ENCODE measurements at places on chromosomes 2 and 18.

- DNase-seq, result no peak
Measured at GRCh38 chr18:49875155-49875554, 61.8 kb upstream of the ACAA2 start.

DNA sequence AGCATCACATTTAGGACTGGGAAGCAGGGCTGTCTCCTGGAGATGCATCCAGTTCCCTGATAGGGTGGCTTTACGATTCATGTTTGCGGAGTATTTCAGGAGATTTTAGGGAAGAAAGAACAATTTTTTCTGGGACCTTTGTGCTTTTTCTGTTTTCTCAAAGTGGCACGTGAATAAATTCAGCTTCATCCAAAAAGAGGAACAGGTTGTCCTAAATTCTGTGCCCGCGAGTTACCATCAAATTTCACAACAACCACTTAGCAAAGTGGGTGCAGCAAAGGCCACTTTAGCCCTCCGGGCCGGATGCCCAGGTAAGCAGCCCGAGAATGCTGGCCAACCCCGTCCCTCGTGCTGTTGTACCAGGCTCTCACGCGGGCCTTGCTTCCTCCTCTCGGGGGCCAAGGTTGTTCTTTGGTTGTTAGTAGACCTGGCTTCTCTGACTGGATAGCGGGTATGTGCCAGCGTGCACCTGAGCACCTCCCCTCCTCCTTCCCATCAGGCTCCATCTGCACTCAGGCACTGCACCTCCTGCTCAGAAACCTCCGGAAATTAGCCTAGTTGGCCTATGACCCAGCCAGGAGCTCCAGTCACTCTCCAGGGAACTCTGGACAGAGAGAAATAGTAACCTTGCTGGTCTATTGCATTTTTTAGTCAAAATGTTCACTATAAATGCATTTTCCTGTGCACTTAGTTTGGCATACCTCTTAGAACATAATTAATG is 83.0 kb downstream of the CMPK2 start:
- no peak for DNase-seq

GRCh38 chr2:187252063-187252462 is 196.0 kb downstream of the CALCRL start:
- DNase-seq, result no peak

DNA sequence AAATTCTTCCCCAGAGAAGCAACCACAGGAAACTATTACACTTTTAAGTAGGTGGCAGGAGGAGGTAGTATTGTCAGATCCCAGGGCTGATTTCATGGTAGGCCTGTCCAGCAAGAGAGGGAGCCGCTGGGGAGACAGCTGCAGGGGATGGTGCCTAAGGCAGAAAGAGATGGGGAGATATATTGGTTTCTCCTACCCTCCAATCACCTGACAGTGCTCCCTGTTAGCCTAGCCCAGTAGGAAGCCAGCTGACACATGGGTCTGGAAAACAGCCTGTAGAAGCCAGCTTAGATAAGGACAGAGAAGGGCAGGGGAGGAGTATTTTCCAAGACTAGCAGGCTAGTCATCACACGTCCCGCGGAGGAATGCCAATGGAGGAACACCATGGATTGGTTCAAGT is 8.2 kb upstream of the SPOPL start:
- no peak for DNase-seq

GRCh38 chr18:58208207-58208932 is 164.3 kb downstream of the NEDD4L start:
- DNase-seq, result no peak

DNA sequence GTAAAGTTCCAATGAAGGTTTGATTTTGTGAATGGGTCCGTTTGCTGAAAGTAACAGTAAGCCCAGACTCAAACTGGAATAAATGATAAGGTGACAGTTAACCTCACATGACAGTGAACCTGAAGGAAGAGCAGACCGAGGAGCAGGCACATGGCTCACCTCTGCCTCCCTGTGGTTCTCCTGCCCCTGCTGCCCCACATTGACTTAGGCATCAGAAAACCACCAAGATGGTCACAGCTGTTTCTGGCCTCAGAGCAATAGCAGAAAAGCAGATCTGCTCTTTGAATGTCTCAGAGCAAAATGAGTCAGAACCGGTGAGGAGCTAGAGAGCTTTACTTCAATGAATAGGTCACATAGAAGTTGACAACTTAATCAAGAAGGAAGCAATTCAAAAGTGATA is 487.6 kb downstream of the METTL4 start:
- no peak for DNase-seq

GRCh38 chr2:45932278-45932975 is 281.0 kb downstream of the PRKCE start:
- no peak for DNase-seq

DNA sequence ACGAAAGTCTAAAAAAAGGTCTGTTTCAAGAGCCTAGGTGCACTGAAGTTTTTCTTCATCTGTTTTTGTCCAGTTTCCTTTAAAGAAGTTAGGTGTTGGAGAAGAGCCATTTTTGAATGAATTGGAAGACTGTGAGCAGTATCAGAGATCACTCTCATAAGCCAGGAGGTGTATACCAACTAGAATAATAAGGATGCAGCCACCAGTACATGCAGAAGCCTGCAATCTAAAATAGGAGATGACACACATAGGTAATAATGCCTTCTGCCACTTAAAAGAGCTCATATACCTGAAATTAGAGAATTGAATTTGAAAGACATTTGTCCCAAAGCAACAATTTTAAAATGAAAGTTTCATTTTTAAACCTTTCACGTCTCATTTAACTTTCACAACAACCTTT is 81.7 kb downstream of the RBMS1 start:
- no peak for DNase-seq

- no peak for DNase-seq
Measured at GRCh38 chr2:221791844-221792243, 219.7 kb upstream of the EPHA4 start.

GRCh38 chr2:206488053-206488452 is 44.7 kb downstream of the ADAM23 start:
- DNase-seq, result no peak

- no peak for DNase-seq
Measured at GRCh38 chr2:215460682-215461382, 25.0 kb upstream of the FN1 start.

DNA sequence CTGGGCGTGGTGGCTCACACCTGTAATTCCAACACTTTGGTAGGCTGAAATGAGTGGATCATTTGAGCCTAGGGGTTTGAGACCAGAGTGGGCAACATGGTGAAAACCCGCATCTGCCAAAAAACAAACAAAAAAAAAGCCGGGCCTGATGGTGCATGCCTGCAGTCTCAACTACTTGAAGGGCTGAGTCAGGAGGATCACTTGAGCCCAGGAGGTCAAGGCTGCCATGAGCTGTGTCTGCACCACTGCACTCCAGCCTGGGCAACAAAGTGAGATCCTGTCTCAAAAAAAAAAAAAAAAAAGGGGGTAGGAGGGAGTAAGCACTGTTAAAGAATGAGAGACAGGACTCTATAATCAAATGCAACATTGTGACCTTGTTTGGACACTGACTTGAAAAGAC is 54.6 kb downstream of the HDLBP start:
- no peak for DNase-seq

- DNase-seq, result no peak
Measured at GRCh38 chr2:203650860-203651613, 55.4 kb upstream of the CD28 start.

DNA sequence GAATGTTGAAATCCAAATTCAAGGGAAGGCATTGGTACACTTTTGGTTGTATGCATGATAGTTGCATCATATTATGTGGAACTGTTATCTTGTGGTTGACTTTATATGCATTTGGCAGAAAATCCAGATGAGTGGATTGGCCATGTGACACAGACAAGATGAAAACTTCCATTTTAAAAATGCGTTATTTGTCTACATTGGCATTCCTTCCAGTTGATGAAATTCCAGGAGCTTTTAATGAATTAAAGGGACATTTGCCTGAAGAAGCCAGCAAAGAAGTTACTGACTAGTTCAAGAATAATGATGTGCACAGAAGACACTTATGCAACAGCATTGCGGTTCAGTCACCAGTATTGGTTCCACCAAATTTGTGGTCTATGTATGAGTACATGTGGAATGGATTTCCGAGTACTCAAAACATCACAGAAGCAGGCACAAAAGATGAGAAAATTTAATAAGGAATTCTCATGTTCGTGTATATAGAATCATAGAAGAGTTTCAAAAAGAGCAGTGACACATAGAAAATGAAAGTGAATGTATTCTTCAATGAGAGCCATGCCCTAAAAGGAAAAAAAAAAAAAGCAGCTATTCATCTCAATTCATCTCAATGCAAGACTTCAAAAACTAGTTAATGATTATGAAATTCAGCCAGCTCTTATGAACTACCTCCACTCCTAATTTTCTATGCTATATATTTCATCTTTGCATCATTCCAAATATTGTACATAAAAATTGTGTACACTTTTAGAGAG is 232.1 kb downstream of the RBM43 start:
- no peak for DNase-seq

DNA sequence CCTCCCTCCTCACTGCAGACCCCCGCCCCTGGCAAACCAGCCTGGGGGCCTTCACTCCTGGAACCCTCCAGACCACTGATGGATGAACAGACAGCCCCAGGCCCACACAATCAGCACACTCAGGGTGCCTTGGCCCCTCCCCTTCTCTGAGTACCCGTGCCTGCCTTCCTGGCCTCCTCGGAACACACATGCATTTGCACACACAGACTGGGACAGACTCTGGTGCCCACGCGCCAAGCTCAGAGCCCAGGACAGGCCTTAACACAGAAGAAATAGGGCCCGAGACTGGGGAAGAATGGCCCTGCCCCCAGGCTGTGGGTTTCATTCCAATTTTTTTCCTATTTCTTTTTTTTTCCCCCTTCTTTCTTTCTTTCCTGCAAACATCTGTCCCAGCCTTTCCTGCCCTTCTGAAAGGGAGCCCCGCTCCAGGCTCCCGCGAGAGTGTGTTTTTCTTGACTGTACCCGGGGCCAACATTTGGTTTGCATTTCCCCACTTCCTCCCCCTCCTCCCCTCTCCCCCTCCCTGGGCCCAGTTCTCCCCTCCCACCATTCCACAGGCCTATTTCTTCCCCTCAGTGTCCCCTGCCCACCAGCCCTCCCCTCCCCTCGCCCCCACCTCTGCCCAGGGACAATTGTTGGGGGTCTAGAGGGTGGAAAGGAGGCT is 618 bp upstream of the TNS1 start:
- DNase-seq, result no peak

DNA sequence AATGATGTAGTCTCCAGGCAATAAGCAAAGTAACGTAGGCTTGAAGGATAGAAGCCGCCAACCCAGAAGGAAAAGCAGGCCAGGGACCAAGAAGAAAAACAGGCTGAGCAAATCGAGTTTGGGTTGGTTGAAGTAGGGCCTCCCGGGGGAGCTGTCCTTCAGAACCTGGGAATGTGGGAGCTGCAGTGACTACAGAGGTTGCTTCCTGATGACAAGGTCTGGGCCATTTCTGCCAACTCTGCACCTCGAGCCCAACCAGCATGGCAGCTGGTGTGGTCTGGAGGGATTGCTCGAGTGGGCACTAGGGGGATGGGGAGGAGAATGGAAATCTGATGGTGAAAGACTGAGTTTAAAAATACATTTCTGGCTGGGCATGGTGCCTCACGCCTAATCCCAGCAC is 14.1 kb downstream of the ACMSD start:
- DNase-seq, result no peak

GRCh38 chr2:96116879-96117533 is 635 bp upstream of the ADRA2B start:
- no peak for DNase-seq

GRCh38 chr2:178905261-178905660 is 98.0 kb upstream of the TTN start:
- DNase-seq, result no peak

DNA sequence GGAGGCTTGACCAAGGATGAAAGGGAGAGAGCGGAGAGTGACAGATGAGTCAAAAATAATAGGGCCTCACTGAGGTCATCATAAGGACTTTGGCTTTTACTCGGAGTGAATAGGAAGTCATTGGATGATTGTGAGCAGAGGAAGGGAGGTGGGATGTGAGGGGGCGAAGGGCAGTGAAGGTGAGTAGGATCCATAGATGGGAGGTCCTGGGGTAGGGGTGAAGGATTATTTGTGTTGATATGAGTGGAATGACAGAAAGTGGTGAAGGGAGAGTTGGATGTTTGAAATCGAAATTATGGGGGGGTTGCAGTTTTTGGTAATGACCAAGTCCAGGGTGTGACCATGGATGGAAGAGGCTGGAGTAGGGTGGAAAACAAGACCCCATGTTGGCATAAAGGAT is 14.0 kb downstream of the PNO1 start:
- DNase-seq, result no peak

DNA sequence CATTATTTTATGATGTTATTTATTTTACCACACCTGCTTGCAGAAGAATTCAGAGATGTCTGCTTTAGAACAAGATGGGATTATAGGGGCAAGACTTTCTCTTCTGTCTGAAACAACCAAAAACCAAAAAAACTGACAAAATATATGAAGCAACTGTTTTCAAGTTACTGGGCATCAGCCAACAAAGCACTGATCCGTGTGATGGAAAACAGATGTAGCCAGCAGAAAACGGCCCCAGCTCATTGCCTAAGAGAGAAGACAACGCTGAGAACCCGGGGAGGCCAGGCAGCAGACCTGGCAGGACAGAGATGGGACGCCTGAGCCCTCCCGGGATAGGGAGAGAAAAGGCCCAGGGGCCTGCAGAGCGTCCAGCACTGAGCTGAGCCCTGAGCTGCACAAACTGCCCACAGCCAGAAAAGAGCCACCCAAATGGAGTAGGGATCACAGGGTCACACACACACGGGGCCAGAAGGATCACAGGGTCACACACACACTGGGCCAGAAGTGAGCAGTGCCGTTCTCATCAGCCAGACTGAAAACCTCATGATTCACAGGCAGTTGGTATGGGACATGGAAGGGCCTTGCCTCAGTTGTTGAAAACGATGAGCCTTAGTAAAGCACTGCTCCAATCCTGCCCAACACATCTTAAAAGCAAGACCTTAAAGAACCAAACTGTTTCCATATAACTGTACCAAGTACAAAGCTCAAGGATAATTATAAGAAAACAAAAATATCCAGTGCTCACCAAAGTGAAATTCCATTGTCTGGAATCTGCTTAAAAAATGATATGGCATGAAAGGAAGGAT is 12.1 kb downstream of the PXDN start:
- DNase-seq, result no peak

DNA sequence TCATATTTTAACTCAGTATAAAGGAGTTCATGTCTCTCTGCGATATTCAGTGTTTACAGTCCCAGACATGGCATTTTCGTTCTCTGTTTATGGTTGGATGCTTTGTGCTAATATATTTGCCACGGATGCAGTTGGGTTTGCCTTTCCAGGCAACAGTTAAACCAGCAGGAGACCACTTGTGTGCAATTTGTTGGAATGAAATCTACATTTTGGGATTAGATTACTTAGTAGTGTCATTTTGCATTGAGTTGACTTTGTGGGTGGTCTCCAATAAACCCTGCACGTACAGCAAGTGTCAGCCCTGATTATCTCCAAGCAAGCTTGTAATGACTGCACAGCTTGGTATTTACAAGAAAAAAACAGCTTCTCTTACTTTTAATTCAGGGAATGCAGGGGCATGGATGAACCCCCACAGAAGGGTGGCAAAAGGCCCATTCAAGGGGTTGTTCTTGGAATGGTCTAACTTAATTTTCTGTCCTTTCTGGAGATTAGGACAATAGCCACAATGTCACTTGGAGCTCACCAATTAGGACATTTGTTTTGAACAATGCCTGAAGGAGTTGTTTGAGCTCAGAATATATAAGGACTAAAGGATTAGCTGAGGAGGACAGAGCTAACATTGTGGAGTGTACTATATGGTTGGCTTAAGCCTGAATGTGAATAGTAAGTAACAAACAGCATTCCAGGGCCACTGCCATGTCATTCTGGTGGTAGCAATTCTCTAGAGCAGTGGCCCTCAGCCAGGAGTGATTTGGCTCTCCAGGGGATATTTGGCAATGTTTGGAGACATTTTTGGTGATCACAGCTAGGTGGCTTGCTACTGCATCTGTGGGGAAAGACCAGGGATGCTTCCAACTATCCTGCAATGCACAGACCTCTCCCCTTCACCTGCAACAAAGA is 121.5 kb downstream of the SLC4A3 start:
- no peak for DNase-seq
